ENCODE measurements at places on chromosomes 11 and 22. TPM values are rescaled to one million over a fixed set of nuclear protein-coding genes. Genes with fewer than 3 reads are reported as not detected.

- DNase-seq, result no peak
These were observed 50.2 kb downstream of the APOL3 start for GRCh38 chr22:36110306-36110881.

DNA sequence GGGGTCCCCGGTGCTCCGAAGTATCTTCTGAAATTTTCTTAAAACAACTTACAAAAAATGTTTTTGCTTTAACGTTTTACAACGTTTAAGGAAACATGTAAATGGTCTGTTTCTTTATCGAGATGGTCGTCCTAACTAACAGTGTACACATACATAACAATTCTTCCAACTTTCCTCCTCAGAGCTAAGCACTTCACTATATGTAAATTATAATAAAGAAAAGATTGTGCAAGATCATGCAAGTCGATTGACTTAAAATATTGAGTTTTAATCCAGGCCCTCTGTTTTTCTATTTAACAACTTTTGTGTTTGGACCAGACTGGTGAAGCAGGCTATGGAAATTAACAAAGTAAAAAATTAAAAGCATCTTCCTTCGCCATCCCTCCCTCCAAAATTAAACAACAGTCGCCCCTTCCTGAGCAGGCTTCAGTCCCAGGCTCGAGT is 4.9 kb downstream of the ALX4 start:
- no peak for DNase-seq

GRCh38 chr11:6249770-6250555 is 9.7 kb upstream of the CCKBR start:
- DNase-seq, result no peak

- DNase-seq, result no peak
These were observed 909 bp upstream of the BRD1 start for GRCh38 chr22:49828599-49828965.

DNA sequence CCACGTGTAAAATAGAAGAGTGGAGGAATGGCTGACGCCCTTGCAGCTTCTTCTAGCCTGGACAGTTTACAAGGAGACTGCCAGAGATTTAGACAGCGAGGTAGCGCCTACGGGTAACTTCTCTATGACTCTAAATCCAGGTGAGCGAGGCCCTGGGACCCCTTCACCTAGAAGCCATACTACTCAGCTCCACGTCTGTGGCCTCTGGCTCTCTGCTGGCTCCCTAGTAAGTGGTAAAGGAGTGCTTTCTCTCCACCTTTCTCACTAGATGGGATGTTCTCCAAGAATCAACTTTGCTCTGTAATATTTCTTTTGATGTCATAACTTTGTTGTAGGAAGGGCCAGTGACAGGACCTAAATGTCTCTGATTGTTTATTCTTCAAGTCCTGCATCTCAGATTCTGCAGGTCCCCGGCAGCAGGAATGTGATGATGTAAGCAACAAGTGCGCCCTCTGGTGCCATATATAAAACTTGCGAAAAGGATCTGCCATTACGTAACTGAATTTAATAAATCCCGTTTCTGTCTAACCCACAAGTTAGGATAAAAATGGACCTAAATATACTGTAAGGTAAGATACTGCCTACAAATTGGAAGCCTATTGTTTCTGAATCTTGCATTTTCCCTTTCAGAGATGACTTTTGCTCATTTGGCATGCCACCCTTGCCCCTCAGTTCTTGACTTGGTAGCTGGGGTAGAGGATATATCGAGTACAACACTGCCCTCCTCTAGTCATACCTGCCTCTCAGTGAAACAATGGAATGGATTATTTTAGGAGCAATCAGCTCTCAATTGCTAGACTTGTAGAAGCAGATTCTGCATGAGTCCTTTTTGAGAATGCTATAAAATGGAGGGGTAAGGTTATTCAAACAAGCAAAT is 11.0 kb upstream of the PTPN5 start:
- peak; percentile 56 for DNase-seq

DNA sequence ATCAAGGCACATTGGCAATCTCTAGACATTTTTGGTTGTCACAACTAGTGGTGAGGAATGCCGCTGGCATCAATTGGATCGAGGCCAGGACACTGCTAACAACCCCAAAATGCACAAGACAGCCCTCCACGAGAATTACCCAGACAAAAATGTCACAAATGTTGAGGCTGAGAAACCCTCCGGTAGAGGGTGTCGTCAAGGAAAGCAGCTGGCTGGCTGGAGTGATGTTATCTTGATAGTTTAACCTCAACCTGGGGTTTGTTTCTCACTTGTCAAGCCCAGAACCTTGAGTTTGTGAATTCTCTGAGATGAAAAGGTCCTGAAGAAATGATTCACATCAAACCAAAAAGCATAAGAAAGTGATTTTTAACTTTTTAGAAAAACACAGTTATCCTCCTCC is 21.1 kb upstream of the TMPRSS13 start:
- peak; percentile 84 for DNase-seq

DNA sequence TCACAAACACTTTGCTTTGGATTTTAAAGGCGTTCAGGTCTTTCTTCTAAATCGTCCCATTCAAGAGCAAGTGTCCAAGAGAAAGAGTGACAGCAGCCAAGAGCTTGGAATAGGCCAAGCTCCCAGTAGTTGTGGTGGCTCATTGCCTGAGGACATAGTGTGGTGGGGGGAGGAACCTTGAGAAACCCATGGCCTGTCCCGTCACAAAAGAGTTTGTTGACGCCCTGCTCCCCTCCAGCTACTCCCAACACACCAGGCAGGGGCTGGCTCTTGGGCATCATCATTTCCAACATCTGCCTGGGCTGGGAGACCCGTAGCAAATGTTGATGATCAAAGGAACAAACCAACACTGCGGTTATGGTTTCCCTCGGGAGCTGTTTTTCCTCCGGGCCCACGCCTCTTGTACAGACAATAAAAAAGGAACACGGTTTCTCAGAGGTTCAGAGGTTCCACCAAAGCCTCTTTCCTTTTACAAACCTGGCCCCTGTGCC is 20.8 kb downstream of the FADS3 start:
- DNase-seq, result no peak

DNA sequence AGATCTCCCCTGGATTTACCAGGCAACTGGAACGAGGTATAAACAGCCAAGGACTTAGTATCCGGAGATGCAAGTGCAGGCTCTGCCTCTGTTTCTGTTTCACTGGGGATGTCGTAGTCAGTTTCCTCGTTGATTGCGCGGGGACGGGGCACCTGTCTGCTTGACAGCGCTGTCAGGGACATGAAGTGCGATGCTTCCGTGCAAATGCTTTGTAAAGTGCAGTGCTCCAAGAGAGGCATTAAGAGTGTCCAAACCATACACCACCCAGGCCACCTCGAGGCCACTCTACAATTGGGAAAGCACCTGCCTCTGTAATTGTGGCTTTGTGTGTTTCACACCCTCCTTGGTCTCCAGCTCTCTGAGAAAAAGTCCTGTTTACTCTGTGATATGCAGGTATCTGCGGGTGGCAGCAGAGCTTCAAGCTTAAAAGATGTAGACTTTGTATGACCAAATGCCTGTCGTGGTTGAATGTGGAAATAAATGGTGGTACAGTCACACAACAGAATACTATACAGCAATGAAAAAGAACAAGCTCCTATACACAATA is 18.6 kb upstream of the CD5 start:
- DNase-seq, result peak; percentile 78

GRCh38 chr22:46769191-46769675 is 6.8 kb downstream of the TBC1D22A start:
- no peak for DNase-seq

GRCh38 chr11:69449320-69450063 is 32.0 kb upstream of the LINC01488 start:
- DNase-seq, result no peak

GRCh38 chr11:69683764-69684333 is 8.7 kb upstream of the LTO1 start:
- no peak for DNase-seq

DNA sequence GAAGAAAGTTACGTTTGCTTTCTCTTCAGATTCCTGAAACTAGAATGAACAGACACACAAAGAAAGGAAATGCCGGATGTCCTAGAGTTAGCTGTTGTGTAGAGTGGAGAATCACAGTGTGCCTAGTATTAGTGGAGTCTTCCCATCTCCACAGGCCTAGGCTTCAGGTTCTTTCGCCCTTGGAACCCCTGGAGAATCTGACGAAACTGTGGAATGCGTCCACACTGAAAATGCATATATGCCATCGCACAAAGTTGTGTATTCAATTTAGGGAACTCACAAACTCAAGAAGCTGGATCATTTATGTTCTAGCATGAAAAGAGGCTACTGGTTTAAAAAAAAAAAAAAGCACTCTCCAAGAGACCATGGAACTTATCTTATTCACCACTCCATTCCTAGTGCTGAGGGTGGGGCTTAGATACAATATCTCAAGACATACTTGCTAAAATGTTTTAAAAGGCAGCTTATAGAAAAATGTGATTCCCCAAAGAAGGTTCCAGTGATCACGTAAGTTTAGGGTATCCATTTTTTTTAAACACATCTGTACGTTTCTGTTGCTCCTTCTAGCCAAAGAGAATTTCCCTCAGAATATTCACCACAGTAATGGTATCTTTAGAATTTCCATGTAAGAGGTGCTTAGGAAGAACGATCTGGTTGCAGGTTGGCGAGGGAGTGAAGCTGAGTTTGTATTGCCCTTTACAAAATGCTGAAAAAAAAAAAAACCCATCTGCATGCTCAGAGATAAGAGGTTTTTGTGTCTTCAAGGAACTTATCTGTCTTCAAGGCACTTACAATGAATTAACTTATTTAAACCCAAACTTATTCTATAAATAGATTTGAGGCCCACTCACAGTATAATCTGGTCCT is 20.0 kb downstream of the MAML2 start:
- DNase-seq, result no peak

GRCh38 chr11:102807921-102808320 is 10.0 kb upstream of the MMP1 start:
- DNase-seq, result no peak

The PATE4 gene
- total RNA-seq, result not detected

DNA sequence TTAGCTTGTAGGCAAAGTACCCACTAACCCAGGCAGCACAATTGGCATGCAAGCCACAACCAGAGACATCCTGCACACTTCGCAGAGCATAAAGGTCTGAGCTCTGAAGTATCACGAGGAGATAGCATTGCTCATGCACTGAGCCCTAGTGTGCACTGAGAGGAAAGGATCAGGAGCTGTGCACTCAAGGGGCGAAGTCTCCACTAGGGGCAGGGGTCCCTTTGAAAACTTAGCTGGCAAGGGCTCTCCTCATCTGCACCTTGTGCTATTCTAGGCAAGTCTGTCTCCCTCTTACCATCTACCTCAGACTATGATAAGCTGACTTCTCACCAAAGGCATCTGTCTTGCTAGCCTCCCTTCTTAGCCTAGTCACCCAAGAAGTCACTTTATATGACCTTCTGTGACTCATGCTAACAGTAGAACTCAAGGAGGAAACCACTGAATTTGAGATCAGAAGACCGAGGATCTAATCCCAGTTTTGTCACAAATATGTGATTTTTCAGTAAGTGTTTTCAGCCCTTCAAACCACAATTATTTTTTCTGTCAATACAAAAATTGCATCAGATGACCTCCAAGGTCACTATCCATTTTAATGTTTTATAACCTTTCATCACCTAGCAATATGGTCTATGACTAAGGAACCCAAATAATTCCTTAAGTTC is 1078.0 kb downstream of the NTM start:
- no peak for DNase-seq

- DNase-seq, result no peak
These were observed 593.5 kb downstream of the TBC1D22A start for GRCh38 chr22:47355776-47356510.

Data from activated CD8-positive, alpha-beta T cell treated with anti-CD3 and anti-CD28 coated beads, Interleukin-2, amount 10 ng/mL, durations not matched to agents 7 days and 5 days (primary cell).